ENCODE measurements at places on chromosomes 6 and 20. TPM values are rescaled to one million over a fixed set of nuclear protein-coding genes. Genes with fewer than 3 reads are reported as not detected.

DNA sequence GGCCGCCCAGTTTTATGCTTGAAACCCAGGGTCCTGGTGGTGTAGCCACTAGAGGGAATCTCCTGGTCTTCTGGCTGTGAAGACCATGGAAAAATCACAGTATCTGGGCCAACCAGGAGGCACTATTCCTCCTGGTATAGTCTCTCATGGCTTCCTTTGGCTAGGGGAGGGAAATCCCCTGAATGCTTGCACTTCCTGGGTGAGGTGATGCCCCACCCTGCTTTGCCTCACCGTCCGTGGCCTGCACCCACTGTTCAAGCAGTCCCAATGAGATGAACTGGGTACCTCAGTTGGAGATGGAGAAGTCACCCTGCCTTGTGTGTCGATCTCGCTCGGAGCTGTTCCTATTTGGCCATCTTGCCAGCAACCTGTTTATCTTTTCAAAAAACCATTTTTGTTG lies 10.1 kb upstream of the ZNF337 start:
- DNase-seq, result peak; percentile 44

DNA sequence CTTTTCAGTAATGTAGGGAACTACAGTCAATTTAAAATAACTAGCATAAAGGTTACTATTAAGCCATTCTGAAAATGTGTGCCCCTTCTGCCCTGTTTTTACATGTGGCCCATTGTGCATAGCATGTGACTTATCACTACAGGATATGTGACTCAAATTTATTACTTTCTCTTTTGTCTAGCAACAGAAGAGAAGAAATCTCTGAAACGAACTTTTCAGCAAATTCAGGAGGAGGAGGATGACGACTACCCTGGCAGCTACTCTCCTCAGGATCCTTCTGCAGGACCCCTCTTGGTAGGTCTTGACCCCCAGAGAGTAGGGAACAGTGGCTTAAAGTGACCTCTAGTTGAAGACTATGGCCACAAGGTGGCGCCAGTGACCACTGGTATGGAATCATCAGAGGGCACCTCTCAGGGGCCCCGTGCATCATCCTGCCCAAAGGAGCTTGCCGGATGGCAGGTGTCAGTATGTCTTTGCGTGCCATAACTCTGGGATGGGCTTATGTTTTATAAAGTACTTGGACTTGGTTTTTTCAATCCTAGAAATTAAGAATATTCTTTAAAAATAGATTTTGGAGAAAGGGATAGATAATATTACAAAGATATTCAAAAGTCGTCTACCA lies 23.9 kb downstream of the RPRD1B start:
- peak; percentile 55 for DNase-seq

DNA sequence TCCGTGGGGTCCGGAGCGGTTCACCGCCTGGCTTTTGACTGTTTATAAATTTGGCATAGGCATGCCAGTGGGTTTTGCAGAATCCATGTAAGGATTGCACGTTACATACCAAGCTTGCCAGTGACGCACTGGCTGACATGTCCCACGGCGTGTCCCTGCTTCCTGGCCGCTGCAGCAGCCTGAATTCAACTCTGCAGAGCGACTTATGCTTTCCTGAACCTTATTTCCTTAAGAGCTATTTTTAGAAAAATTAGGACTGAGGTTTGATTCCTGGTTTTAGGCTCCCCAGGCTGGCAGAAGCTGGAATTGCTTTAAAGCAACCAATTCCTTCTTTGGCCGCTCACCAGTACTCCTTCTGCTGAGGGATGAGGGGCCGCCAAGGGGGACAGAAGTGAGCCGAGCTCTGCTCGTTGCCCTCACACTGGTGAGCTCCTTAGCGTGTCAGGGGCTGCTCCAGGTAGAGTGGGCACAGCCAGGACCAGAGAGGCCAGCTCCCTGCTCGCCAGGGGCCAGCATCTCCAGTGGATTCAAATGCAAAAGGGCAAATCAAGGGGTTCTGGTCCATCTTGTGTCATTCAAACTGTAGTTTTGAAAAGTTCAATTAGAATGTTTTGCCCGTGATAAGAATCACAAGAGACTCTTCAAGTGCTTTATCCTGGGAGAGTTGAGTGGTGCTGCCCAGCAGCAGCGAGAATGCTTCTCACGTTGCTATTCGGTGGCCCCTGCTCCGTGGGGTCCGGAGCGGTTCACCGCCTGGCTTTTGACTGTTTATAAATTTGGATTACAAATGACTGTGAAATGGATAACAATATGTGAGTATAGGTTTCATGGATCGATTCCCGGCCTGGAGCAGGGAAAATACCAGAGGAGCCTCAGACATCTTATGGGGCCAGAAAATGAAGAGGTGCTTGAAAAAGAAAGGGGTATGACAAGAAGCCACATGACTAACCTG lies 17.5 kb upstream of the IRF4 start:
- no peak for DNase-seq

DNA sequence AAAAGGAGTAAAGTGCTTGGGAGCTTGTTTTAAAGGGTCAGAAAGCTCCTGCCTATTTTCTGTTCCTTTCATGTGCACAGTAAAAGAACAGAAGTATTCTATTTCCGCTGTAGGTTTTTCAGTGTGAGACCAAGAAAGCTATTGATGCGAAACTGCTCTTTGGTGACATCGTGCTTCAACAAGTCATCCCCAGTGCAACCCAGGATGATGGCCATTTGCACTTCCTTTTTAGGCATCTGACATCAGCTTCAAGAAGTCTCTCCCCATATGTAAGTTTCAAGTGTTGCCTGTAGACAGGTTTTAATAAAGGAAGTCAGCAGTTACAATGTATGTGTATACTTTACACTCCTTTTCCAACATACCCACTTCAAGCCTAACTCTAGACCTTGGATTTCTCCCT lies 131.6 kb downstream of the RFX6 start:
- DNase-seq, result no peak

DNA sequence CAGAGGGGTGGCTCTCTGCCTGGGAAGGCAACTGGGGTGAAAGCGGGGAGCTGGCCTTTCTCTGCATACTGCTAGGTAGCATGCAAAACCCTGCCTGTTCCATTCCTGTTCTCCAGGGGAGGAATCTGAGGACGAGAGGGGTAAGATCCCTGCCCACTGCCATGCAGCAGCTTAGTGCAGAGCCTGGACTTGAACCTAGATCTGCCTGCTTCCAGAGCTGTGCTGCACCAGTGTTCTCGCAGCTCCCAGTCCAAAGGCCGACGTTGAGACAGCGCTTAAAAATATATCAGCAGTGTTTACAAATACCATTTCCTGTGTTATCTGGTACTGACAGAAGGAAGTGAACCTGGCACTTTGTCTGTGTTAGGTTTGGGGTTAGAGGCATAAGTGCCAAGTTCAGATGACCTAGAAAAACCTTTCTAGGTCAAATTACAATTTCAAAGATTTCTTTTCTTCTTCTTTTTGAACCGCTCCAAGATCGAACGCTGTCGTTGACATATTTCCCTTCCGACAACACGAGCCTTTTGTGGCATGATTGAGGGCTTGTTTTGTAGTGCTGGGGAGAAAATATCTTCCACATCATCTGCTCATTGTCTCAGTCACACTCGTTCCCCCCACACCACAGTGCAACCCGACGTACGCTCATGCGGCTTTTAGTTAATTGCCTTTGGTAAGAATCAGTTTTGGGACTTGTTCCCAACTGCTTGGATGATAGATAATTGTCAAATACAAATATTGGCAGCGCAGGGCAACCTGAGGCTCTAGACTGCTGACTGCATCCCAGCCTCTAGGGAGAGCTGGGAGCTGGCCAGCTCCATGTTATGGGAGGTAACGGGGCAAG lies 44.6 kb downstream of the TOX2 start:
- DNase-seq, result peak; percentile 65

GRCh38 chr20:17315407-17316231 lies 88.8 kb downstream of the PCSK2 start:
- no peak for DNase-seq

DNA sequence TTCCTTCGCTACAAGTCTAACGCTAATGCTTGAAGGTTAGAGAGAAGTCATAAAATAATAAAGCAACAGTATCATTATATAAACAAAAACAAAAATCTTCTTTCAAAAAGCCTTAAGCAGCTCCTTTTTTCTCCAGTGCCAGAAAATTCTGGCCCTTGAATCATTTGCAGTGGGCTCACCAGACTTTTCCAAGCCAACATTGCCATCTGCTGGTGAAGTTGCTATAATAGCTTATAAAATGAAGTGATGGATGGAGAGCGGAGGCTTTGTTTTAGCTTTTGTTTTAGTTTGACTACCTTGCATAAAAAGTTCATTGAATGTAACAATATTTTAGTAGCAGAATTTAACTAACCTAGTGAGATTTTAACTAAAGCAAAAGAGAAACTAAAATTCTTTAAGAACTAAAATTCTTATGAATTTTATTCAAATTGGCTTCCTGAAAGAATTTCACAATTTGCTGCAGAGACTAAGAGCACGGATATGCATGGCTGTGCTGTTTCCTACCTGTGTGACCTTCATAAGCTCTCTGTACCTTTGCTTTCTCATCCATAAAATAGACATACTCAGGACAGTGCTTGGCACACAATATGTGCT lies 44.8 kb upstream of the SLC2A12 start:
- DNase-seq, result peak; percentile 69

DNA sequence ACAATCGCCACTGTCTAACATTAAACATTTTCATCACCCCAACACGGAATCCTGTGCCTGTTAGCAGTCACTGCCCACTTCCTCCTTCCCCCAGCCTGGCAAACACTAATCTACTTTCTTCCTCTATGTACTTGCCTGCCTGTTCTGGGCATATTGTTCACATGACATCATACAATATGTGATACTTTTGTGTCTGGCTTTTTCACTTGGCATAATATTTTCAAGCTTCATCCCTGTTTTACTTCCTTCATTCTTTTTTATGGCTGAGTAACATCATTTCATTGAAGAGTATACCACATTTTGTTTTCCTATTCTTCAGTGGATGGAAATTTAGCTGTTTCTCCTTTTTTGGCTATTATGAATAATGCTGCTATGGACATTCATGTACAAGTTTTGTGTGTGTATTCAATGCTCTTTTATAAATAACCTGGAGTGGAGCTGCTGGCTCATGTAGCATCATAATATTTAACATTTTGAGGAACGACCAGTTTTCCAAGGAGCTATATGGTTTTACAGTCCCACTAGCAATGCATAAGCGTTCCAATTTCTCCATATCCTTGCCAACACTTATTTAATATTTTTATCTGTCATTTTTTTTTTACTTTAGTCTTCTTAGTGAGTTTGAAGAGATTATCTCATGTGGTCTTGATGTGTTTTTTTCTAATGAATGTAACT lies 360.1 kb downstream of the HDGFL1 start:
- DNase-seq, result no peak

GRCh38 chr6:135686784-135687301 lies 164.7 kb upstream of the PDE7B start:
- DNase-seq, result no peak

GRCh38 chr6:24996269-24996836 lies 60.6 kb upstream of the RIPOR2 start:
- DNase-seq, result no peak

DNA sequence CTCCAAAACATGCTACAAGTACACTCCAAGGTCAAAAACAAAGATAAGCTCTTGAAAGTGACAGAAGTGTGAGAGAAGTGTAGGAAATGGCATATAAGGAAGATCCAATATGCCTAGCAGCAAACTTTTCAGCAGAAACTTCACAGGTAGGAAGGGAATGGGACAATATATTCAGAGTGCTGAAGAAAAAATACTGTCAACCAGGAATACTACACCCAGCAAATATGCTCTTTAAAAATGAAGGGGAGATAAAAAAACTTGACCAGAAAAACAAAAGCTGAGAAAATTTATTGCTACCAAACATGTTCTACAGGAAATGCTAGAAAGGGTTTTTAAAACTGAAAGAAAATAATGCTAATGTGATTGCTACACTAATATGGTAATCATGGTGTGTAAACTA lies 46.2 kb downstream of the THBS2 start:
- DNase-seq, result no peak

DNA sequence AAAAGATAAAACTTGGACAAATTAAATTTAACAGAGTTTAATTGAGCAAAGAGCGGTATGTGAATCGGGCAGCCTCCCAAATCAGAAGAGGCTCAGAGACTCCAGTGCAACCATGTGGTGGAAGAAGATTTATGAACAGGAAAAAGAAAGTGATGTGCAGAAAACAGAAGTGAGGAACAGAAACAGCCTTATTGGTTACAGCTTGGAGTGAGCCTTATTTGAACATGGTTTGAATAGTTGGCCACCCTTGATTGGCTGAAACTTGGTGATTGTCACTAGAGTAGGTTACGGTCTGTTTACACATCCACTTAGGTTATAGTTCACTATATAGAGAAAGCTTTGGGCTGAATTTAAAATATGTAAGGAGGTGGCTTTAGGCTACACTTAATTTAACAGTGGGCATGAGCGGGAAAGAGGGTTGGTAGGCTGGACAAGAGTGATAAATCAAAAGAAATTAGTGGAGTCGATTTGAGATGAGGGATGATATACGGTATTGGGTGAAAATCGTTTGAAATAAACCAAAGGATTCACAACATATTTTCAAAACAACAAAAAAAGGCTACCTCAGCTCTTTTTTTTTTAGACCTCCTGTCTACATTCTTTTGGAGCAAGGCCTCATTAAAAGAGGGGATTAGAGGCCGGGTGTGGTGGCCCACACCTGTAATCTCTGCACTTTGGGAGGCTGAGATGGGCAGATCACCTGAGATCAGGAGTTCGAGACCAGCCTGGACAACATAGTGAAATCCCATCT lies 84.3 kb upstream of the PREP start:
- DNase-seq, result no peak

DNA sequence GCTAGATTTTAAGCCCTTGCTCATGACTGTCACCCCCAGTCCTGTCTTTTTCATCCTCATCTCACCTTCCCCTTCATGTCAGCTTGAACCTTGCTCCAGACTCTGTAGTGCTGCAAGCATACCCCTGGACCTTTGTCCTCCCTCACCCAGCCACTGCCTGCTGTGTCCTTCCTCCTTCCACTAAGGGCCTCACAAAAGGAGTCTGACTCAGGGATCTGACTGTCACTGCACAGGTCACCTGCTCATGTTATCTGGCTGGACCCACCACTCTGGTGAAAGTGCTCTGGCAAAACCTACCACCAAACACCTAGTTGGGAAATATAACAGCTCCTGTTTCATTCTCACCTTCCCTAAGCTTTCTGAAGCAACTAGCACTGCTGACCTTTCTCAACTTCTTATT lies 151.4 kb downstream of the INSM1 start:
- DNase-seq, result no peak

DNA sequence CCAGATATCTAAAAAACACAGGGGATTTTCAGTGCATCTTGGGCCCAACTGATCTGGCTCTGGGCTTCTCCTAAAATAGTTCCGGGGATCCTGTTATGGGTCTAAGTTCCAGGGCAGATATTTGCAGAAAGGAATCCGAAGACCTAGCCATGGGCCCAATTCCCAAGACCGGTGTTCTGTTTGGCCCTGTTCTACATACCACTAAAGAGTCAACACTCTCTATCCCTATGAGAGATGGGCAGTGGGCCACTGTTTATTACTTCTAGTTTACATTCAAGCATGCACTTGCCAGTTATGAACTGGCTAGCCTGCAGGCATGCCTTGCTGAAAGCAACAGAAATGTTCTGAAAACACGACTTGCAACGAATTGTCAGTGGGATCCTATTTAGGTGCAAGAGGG lies 87.4 kb upstream of the PLCB4 start:
- no peak for DNase-seq

Gene VSX1
- total RNA-seq, result not detected

Gene ACSS1
- 24.5 TPM for total RNA-seq

Gene NOX3
- total RNA-seq, result not detected

Gene OGFRL1
- 5.5 TPM for total RNA-seq

Gene LY6G6D
- total RNA-seq, result not detected

All from CD8-positive, alpha-beta memory T cell (primary cell).